Activated naive CD8-positive, alpha-beta T cell treated with anti-CD3 and anti-CD28 coated beads for 36 hours (primary cell): ENCODE measurements at places on chromosomes 1 and 21. TPM values are rescaled to one million over a fixed set of nuclear protein-coding genes. Genes with fewer than 3 reads are reported as not detected.

DNA sequence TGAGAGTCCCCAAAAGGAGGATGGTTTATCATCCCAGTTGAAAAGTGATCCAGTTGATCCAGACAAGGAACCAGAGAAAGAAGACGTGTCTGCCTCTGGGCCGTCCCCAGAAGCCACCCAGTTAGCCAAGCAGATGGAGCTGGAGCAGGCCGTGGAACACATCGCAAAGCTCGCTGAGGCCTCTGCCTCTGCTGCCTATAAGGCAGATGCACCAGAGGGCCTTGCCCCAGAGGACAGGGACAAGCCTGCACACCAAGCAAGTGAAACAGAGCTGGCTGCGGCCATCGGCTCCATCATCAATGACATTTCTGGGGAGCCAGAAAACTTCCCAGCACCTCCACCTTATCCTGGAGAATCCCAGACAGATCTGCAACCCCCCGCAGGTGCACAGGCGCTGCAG lies 43.3 kb downstream of the ZBTB17 start:
- H3K36me3 ChIP-seq, result peaks cover 65% of the 10 kb centered on the region
- no peak overlapping the region for H3K4me3 ChIP-seq

The CATSPERE gene
- 0.45 TPM for total RNA-seq

- H3K27ac ChIP-seq, result no peak overlapping the region
- peaks cover 36% of the 10 kb centered on the region for H3K27me3 ChIP-seq
- no peaks in the 10 kb centered on the region for H3K36me3 ChIP-seq
- peaks cover 10% of the 10 kb centered on the region for H3K4me1 ChIP-seq
- DNase-seq, result peak; percentile 33
- H3K4me3 ChIP-seq, result peak overlapping the region; percentile 48
Measured at GRCh38 chr21:44723177-44724131, 12.1 kb upstream of the TSPEAR start.

- H3K4me1 ChIP-seq, result peaks cover 8% of the 10 kb centered on the region
- DNase-seq, result no peak
- H3K27ac ChIP-seq, result no peak overlapping the region
Measured at GRCh38 chr1:86445919-86446318, 21.9 kb downstream of the CLCA2 start.

- peak; percentile 84 for DNase-seq
- peak overlapping the region; percentile 99 for H3K4me3 ChIP-seq
- peak overlapping the region; percentile 98 for H3K27ac ChIP-seq
- peaks cover 8% of the 10 kb centered on the region for H3K27me3 ChIP-seq
- peaks cover 39% of the 10 kb centered on the region for H3K4me1 ChIP-seq
Measured at GRCh38 chr1:119712342-119713038, 756 bp downstream of the PHGDH start.

- H3K4me1 ChIP-seq, result peaks cover 92% of the 10 kb centered on the region
- peak overlapping the region; percentile 82 for H3K4me3 ChIP-seq
- H3K27ac ChIP-seq, result peak overlapping the region; percentile 99
- no peaks in the 10 kb centered on the region for H3K27me3 ChIP-seq
Measured at GRCh38 chr1:40385437-40386358, 12.2 kb downstream of the SMAP2 start.

The PRAMEF26 gene
- not detected for total RNA-seq

DNA sequence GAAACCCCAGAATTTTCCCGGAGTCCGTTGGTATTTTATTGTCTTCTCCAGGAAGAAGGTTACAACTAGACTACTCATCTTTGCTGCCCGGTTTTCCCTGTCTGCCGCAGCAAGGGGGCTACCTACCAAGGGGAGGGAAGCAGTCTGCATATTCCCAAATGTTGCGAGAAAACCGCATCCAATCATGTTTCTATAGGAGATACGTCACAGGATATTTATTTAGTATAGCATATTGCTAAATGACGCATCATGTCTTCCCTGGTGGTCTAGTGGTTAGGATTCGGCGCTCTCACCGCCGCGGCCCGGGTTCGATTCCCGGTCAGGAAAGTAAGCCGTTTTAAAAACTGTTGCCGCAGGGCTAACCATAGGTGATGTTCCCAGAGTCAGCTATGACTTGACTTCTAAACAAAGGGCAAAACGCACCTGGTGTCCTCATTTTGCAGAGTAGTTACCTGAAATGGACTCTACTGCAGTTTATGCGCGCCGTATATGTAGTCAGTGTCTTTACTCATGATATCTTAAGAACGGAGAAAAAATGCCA lies 15.2 kb upstream of the ZNF692 start:
- H3K36me3 ChIP-seq, result peaks cover 8% of the 10 kb centered on the region
- H3K27me3 ChIP-seq, result peaks cover 11% of the 10 kb centered on the region
- DNase-seq, result peak; percentile 77
- peaks cover 24% of the 10 kb centered on the region for H3K4me1 ChIP-seq
- H3K4me3 ChIP-seq, result peak overlapping the region; percentile 90

GRCh38 chr1:157103268-157103667 lies 3.7 kb upstream of the ETV3L start:
- H3K27me3 ChIP-seq, result peaks cover 26% of the 10 kb centered on the region
- no peak for DNase-seq
- peaks cover 9% of the 10 kb centered on the region for H3K4me1 ChIP-seq
- no peak overlapping the region for H3K27ac ChIP-seq
- H3K4me3 ChIP-seq, result no peak overlapping the region

GRCh38 chr21:40902993-40903392 lies 56.0 kb upstream of the DSCAM start:
- no peaks in the 10 kb centered on the region for H3K4me1 ChIP-seq
- H3K27ac ChIP-seq, result no peak overlapping the region
- no peak overlapping the region for H3K4me3 ChIP-seq
- peaks cover 6% of the 10 kb centered on the region for H3K27me3 ChIP-seq

GRCh38 chr1:169110236-169110635 lies 3.7 kb downstream of the ATP1B1 start:
- peak overlapping the region; percentile 25 for H3K27ac ChIP-seq
- H3K27me3 ChIP-seq, result peaks cover 9% of the 10 kb centered on the region
- H3K4me3 ChIP-seq, result no peak overlapping the region
- H3K36me3 ChIP-seq, result peaks cover 12% of the 10 kb centered on the region
- no peak for DNase-seq

DNA sequence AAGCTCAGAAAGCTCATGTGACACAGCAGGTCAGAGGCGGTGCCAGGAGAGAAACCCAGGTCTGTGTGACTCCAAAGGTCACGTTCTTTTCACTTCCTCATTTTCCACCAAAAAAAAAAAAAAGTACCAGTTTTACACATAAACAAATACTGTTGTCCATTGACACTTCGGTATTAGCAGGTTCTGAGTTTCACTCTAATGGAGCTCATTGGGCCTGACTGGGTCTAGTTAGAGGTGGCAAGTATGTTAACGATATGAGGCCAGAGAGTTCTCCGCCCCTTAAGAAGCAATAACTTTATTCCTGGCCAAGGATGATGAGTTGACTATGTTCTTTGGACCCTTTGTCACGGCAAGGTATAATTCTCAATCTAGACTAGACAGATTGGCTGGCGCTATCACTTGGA lies 30.0 kb upstream of the SDE2 start:
- H3K4me1 ChIP-seq, result peaks cover 7% of the 10 kb centered on the region
- no peak for DNase-seq
- no peak overlapping the region for H3K4me3 ChIP-seq
- H3K36me3 ChIP-seq, result no peaks in the 10 kb centered on the region

The KPNA6 gene
- 88.3 TPM for total RNA-seq
